ENCODE measurements at places on chromosomes 3 and 15. TPM values are rescaled to one million over a fixed set of nuclear protein-coding genes. Genes with fewer than 3 reads are reported as not detected.

DNA sequence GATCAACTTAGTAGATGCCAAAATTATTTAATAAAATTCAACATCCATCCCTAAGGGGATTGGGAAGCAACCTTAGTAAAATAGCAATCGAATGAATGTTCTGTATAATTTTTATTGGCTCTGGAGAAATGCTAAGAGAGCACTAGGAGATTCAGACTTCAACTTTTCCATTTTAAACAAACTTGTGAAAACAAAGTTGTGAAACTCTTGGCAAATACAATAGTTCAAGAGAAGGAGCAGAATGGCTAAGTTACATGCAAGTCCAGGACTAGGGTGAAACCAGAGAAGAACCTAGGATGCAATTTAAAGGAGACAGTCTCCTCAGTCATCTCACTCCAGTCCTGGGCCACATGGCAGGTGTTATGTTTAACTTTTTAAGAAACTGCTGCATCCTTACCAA is 16.7 kb upstream of the ZNF280D start:
- no peak for DNase-seq

DNA sequence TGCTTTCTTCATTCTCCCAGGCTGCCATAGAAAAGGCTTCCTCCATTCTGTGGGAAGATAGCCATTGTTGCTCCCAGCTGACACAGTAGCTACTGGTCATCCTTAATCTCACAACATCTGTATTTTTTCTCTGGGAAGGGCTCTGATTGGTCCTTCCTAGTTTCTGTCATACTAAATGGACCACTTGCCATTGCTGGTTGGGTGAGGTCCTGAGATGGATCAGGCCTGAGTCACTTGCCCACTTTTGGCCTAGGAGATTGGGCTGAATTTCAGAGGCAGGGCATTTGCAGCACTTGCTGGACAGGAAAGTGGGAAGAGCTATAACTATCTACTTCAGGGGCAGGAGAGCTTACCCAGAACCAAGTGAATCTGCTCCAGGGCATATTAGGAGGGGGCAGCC is 106.5 kb upstream of the PROK2 start:
- no peak for DNase-seq

Gene TGM5
- 0.14 TPM for total RNA-seq

Gene PLCH1
- total RNA-seq, result 0.50 TPM

DNA sequence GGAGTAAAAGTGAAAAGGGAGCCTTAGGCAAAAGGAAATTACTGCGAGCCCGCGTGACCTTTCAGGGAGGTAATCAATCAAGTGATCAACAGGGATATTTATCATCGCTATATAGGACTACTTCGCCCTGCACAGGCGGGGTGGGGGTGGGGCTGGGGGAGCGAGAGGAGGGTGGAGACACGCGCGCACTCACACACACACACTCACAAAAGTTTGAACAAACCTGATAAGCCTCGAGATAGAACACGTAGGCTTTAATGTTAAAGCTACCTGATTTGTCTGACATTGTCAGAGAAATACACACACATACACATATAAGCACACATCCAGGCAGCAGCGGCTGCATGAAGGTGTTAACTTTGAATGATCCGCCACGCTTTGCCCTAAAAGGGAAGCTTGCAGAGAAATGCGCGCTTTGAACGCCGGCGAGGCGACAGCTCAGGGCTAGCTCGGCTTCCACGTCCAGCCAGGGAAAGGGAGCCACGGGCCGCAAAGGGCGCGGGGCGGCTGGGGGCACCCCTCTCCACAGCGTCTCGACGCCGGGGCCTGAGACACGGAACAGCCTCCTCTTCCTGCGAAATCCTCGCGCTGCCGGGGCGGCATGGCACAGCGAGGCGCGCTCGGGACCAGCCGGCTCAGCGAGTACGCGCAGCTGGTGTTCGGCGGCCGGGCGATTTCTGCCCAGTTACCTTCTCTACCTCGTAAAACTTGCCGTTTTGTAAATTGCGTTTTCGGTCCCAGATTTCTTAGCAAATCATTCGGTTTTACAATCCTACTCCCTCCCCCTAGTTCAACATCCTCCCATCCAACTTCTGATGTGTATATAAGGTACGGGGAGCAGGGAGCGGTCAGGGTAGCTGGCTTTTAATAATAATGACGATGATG is 4.8 kb upstream of the MECOM start:
- DNase-seq, result no peak

Gene ZNF609
- 11.1 TPM for total RNA-seq

Gene TAGLN3
- not detected for total RNA-seq

DNA sequence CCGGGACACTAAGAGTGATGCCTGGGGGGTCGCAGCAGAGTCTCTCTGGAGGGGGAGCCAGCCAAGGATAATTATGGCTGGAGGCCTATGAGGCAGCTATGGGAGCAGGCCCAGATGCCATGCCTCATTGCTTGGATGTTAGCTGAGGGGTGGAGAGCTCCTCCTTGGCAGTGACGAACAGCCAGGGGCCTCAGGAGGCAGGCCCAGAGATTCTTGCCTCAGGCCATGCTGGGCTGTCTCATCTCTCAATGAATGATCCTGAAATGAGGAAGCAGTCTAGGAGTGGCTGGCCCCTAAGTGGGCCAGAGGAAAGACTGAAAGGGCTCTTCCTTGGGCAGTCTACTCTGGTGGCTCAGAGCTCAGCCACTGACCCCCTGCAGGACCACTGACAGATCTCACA is 21.3 kb downstream of the KIF9 start:
- DNase-seq, result no peak

Gene SLC41A3
- total RNA-seq, result 42.3 TPM

DNA sequence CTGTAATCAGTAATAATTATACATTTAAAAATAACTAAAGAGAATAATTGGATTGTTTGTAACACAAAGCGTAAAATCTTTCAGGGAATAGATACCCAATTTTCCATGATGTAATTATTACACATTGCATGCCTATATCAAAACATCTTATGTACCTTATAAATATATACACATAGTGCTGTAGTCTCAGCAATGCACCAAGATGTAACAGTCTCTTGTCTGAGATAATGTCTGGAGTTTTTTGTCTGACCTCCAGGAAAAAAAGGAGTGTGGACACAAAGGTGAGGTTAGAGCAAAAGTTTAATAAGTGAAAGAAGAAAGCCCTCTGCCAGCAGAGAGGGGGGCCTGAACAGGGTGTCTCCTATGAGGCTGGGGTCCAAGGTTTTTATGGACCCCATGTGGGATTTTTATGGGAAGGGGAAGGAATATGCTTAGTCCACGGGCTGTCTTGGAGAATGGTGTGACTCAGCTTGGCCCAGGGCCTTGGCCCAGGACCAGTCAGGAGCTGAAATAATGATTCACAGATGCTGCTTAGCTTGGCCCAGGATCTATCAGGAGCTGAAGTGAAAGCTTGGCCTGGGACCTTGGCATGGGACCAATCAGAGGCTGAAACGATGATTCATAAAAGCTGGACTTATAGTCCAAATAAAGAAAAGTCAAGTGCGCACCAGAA is 545.0 kb downstream of the ZPLD1 start:
- DNase-seq, result peak; percentile 75

DNA sequence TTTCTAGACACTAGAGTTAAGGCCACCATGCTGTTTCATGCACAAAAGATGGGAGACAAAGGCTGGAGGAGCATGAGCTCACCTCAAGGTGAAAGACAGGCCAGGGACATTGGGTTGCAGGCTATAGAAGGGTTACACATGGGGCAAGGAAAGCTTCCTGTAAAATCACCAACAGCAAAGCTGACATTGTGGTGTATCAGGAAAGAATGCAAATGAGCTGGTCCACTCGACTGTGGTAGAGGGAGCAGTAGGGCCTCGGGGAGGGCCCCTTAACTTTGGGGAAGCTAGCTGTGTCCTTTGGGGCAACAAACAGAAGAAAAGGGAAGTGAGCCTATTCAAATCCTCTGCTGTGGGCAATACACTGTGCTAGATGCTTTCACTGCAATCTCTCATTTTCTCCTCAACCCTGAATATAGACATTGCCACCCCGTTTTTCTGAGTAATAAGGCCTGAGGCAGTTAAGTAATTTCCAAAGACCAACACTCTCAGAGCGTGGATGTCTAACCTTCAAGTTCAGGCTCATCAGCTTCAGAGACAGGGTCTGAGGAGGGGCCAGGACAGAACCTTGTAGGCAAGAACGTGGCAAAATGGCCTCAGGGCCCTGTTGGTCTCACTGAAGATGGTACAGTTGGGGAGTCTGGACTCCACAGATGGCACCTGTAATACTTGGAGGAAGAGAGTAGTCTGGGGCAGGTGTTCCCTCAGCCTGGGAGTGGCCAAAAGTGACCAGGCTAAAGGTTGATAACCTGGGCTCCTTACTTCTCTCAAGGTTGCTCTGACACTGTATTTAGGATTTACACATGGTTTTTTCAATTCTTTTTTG is 24.1 kb downstream of the CX3CR1 start:
- DNase-seq, result no peak

DNA sequence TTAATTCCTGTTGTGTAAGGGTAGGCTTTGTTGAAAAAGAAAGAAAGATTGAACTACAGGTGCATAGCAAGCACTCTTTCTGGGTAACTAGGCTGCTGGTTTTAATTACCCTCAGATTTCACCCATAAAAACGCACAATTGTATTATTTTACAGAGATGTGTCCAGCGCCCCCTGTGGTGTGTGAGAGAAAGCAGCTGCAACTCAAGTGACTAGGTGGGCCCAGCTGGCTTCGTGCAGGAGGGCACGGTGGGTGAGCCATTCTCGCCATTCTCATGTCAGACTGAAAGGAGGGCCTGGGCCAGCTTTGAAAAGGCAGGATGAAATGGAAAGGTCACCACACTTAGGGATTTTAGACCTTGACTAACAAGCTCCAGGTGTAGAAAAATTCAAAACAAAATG is 122.6 kb downstream of the LRIG1 start:
- no peak for DNase-seq

DNA sequence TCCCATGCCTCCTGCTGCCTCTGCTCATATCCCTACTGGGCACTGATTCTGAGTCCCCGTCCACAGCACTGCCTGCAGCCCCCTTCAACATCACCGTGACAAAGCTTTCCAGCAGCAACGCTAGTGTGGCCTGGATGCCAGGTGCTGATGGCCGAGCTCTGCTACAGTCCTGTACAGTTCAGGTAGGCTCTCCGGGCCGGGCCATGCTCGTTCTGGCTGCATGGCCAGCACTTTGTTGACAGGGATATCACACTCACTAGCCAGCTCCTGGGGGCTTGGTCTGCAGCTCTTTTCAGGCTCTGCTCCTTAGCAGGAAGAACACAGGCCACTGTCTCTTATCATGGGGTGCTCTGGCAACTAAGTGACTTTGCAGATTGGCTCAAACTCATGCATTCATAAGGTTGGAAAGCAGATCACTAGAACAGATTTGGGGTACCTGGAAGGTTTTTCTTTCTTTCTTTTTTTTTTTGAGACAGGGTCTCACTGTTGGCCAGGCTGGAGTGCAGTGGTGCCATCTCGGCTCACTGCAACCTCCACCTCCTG is 6.0 kb downstream of the TYRO3 start:
- no peak for DNase-seq

GRCh38 chr3:68880632-68881031 is 51.7 kb downstream of the TAFA4 start:
- no peak for DNase-seq

GRCh38 chr3:60839246-60839645 is 412.0 kb downstream of the FHIT start:
- DNase-seq, result no peak

Gene SRGAP3
- total RNA-seq, result 5.9 TPM

GRCh38 chr3:130773366-130773765 is 26.7 kb upstream of the PIK3R4 start:
- no peak for DNase-seq

DNA sequence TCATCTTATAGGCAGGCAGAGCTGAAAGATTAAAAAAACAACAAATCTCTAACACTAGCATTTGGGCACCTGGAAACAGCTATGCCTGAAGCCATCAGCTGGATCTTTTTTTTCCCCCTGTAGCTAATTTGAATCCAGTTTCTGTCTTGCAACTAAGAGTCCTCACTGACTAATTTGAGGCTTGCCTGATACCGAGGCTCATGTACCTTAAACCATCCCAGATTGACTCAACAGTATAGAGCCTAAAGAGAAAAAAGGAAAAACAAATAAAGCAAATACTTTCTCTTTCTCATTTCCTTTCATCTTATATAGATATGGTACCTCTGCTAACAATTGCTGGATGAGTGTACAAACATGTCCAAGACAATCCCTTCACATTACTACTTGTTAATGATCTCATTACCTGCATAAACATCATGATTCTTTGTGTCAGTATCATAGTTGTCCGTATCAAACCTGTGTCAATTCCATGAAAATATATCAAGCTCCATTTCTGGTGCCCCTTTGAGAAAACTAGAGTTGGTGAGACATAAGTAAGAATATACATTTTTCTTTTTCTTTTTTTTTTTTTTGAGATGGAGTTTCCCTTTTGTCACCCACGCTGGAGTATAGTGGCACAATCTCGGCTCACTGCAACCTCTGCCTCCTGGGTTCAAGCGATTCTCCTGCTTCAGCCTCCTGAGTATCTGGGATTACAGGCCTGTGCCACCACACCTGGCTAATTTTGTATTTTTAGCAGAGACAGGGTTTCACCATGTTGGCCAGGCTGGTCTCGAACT is 43.1 kb downstream of the BHLHE40 start:
- peak; percentile 44 for DNase-seq

- DNase-seq, result no peak
Measured at GRCh38 chr15:46636206-46636605, 1001.4 kb downstream of the SQOR start.

Gene CCR9
- not detected for total RNA-seq

All from A172 (cell line).